Activated naive CD4-positive, alpha-beta T cell treated with Interleukin-2 at 50 U/mL for 16 hours (primary cell): ENCODE measurements at places on chromosomes 2 and 18.

GRCh38 chr18:33804258-33804657 is 226.2 kb downstream of the ASXL3 start:
- no peak for DNase-seq

- DNase-seq, result no peak
Measured at GRCh38 chr2:220076734-220077133, 449.3 kb downstream of the SLC4A3 start.

GRCh38 chr2:68463287-68463877 is 3.7 kb downstream of the FBXO48 start:
- no peak for DNase-seq

GRCh38 chr2:185738679-185739472 is at the start of gene FSIP2:
TSS of gene FSIP2 (plus strand) at chr2:185738804. CDS start at chr2:185738895, 91 bp downstream.
- DNase-seq, result no peak
